Retinal pigment epithelial cell (primary cell): ENCODE measurements at places on chromosomes 6 and 20.

GRCh38 chr6:135258970-135259369 lies 77.9 kb downstream of the MYB start:
- DNase-seq, result no peak

- DNase-seq, result no peak
These were observed 115.7 kb upstream of the RALGAPA2 start for GRCh38 chr20:20827992-20828597.

DNA sequence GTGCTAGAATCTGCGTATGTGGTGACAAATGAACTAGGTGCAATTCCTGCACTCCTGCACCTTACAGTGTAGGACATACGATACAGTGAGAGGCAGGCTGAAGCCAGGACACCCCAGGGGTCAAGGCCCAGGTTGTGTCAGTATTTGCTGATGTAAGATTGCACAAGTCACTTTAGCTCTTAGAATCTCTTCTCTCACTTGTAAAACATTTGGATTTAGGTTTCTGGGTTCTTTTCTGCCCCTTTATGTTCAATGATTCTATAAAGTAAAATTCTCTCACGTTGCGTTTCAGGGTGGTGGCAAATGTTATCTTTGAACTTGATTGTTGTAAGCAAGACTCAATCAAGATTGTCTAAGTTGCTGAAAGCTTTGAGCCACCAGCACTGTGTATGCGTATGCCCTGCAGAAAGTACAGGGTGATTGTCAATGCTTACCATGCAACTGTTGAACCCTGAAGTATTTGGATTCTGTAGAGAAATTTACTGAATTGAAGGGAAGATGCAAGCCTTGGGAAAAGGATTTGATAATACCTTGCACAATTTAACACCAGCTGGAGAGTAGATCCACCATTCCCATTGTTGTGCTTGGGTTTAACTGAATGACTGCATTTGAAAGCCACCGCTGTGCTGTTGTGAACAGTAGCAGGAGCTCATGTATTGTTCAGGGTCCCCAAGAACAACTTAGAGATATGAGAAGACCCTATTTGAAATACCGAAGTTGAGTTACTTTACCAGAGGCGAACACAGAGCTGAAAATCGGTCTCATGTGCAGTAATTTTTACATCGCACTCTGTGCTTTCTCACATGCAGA lies 106.1 kb upstream of the CITED2 start:
- DNase-seq, result no peak

DNA sequence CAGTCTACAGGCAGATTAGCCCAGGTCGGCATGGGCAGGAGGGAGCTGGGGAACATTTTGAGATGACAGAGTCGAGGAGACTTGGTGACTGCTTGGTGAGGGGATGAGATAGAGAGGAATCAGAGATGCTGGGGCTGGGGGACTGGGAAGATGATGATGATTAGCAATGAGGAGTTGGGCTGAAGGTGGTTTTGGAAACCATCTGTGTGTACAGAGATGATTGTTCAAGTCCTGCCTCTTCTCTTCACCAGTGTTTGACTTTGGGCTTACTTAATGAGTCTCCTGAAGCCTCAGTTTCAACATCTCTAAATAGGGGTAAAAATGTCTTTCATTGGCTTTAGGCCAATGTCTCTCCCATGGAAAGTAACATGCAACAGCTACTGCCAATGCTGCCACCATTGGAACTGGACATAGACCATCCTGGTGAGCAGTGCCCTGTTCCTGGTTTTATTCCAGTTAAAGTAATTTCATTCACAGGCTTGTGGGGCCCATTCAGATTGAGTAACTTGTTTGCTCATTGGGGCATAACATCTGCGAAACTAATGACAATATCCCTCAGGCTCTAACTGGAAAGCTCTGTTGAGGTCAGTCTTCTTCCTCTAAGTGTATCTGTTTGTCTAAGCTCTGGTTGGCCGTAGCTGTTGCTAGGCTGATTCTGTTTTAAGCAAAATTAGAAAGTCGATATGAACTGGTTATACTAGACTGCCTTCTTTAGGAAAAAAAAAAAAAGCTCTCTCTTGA lies 99.1 kb downstream of the ARMC2 start:
- no peak for DNase-seq

DNA sequence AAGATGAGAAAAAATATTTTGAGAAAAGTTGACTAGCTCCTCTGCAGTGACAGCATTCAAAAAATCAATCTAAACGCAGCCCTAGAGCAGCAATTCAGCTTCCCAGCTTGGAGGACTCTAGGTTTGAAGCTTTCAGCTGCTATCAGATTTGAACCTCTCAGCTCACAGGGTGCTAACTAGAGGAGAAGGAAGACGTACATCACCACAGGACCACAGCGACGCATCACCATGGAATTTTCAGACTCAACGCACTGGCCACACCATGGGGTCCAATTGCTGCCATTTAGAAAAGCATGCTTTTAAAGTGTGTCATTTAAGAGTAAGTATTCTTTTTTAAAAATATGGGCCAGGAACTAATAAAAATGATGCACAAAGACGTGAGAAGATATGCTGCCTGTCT lies 45.0 kb upstream of the FUCA2 start:
- DNase-seq, result no peak

- no peak for DNase-seq
These were observed 14.3 kb upstream of the DEF6 start for GRCh38 chr6:35283361-35283760.

DNA sequence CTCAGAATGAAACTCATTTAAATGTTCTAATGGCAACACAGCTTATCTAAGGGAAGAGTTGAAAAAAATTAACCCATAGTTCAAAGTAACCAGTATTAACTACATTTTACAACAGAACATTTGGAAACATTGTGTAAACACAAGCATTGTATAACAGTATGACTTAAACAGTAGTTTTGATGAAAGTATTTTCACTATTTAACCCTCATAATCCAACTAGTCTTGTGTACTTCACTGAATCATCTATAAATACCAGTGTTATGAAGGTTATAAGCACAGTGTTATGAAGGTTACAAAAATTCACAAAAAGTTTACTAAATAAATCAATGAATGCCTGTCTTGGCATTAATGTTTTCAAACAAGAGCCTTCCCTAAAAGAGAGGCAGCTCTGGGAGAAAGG lies 66.5 kb downstream of the REV3L start:
- DNase-seq, result no peak

DNA sequence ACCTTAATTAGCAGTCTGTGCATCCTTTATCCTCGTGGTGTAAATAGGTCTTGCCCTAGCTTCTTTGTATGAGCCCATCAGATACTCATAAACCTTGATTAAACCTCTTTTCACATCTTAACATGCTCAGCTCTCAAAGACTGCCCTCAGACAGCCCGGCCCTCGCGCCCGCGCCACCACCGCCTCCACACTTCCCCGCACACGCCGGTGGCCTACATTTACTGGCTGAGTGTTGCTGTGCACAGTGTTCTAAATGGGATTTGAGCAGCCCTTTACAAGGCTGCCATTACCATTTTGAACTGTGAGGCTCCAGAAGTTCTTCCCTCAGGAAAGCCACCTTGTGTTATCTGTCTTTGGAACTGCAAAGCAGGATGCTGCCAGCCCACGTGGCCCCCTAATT lies 63.0 kb upstream of the INSM1 start:
- no peak for DNase-seq

GRCh38 chr6:53441761-53442160 lies 93.0 kb upstream of the ELOVL5 start:
- DNase-seq, result no peak

DNA sequence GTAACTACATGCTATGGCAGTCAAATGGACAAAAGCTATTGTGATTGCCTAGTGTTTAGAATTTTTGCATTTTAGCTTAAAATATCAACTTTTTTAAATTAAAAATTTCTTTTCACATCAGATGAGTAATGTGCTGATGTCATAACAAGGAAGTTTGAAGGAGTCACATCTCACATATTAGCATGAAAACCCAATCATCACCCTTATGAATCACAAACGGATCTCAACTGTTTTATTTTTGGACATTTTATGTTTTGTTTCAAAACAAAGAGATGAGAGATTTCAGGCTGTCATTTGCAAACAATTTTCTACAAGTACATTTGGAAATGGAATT lies 53.6 kb upstream of the TRERF1 start:
- no peak for DNase-seq

DNA sequence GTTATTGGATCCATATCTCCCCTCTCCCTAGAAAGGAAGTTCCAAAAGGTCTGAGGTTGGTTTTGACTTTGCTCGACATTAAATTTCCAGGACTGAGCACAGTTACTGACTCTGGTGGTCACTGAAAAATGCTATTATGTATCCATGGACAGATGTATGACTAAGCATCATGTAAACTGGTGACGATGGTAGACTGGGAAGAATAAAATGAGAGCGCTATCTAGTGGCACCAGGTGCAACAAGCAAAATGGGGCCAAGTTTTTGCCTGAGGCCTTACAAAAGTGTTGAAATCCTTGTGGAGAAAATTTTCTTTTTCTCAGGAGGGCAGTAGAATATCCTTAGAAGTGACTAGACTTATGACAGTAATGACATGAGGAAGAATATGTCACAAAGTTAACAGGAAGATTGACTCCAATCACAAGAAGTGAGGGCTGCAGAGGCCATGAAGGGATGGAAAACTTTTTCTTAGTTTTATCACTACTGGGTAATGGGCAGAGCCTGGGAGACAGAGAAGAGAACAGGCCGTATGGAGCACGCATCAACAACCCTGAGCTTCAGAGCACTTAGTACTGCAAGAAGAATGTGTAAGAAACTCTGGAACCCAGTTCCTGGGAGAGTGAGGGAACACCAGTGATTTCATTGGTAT lies 88.9 kb upstream of the ELOVL5 start:
- DNase-seq, result peak; percentile 60

GRCh38 chr6:53065266-53066076 lies at the start of gene FBXO9:
Gene FBXO9, plus strand, starts transcription at chr6:53065404. Its CDS starts 386 bp downstream, at chr6:53065790.
- no peak for DNase-seq

GRCh38 chr6:104462811-104463599 lies 396.7 kb downstream of the HACE1 start:
- DNase-seq, result no peak

GRCh38 chr20:37096415-37097041 lies 731 bp upstream of the RBL1 start:
- DNase-seq, result no peak

GRCh38 chr6:157981132-157981394 lies 600 bp upstream of the SYNJ2 start:
- DNase-seq, result no peak

GRCh38 chr6:93210908-93211307 lies 208.5 kb downstream of the EPHA7 start:
- DNase-seq, result no peak

DNA sequence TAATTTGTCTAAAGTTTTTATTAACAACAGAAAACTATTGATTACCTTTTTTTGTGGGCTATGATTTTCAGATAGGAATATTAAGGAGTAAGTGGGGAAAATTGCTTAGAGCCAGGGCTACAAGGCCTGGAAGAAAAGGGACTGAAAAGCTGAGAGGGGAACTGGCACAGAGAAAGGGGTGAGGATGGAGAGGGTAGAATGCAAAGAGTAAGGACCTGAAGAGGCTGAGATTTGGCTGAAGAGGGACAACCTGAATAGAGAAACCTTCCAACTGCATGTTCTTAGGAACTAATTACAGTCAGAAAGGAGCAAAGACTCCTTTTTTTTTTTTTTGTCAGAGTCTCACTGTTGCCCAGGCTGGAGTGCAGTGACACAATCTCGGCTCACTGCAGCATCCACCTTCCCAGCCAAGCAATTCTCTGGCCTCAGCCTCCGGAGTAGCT lies 16.7 kb downstream of the BTN2A1 start:
- no peak for DNase-seq

GRCh38 chr6:136923116-136923953 lies 1.2 kb downstream of the SLC35D3 start:
- DNase-seq, result no peak

DNA sequence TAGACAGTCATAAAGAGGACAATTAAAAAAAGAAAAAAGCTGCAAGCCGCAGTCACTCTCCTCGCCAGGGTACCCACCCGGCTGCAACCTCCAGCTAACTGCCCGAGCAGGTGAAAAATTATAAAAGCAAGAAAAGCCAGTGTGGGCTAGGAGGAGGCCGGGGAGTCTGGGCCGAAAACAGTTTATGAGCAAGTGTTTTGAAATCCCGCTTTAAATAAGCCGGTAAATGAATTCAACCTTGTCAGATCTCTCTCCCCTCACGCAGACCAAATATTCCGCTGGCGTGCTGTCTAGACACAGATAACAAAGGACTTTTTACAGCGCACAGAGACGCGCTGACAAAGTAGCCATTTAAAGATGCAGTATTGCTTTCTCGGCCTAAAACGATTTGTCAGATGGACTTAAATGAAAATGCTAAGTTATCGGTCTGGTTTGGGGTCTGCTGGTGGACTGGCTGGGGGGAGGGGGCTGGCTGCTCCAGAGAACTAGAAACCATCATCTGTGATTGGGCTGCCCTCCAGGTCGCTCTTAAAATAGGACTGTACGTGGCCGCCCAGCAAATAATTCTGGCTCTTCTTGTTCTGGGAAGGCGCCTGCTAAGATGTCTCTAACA lies 24.6 kb downstream of the PMEPA1 start:
- no peak for DNase-seq

DNA sequence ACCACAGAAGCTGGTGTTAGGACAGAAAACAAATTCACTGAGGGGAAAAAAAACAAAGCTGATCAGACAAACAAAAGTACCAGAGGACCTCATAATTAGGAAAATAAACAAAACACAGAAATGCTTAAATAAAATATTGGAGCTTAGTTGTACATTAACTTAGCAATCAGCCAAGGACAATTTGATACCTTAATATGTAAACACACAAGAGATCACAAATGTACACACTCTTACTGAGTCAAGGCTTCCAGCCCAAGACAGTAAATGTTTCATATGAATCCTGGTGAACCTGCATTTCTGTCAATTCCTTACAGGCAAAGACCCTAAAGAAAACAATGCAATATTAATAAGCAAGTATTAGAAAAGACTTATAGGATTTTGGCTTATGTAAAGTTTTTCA lies 62.0 kb upstream of the SPTLC3 start:
- no peak for DNase-seq

DNA sequence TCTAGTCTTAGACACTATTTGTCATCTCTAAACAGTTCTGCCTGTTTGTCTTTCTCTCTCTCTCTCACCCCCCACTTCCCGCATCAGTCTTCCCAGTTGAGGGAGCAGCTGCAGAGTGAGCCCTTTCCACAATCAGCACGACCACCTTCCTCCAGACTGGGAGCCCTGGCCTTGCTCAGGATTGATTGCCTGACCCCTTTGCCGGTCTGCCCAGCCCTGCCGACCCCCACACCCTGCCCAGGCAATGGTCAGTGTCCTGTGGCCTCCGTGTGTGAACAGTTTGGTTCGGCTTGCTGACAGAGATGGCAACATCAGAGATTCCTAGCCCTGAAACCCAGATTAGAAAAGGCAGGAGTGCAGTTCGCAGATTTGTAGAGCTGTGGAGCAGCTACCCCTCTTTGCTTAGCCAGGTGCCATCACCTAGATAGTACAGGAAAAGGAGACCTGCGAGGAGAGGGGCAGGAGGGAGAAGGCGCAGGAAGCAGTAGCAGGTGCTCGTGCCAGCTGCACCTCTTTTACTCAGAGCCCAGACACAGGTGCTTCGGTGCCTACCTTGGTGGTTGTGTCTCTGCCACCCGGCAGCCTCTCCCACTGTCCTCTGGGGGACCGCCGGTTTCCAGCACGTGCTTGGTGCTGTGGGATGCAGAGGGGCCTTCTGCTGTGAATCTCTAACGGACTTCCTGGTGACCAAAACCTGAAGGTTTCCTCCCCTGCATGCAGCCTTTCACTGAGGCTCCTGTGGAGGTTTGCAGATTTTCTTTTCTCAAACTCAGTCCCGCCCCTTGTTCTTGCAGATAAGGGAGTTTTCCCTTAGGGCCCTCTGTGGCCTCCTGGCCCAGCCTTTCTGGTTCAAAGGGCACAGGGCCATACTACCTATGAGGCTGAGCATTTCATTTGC lies 92.4 kb downstream of the SCML4 start:
- no peak for DNase-seq

- no peak for DNase-seq
These were observed 131.1 kb upstream of the ARMC2 start for GRCh38 chr6:108716801-108717791.
